ENCODE measurements at places on chromosomes 5 and 9.

DNA sequence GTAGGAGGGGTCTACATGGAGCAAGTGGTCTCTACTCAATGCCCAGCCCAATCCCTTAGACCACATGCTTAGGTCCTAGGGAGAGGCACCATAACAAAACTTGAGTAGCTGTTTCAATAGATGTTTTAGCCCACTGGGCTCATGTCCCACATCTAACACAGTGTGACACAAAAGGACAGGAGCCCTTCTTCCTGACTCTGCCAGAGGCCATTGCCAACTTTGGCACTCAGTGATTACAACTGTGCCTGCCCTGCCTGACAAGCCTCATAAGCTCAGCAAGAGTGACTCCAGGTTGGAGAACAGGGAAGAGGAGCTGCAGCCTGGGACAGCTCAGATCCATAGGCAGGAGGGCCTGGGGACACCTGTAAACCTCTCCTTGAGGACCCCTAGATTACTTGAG lies 230.8 kb downstream of the ENC1 start:
- no peak for DNase-seq

- no peak for DNase-seq
Observed at GRCh38 chr9:126480813-126481212, 132.9 kb upstream of the LMX1B start.

- no peak for DNase-seq
Observed at GRCh38 chr5:38888041-38888440, 42.2 kb downstream of the OSMR start.

DNA sequence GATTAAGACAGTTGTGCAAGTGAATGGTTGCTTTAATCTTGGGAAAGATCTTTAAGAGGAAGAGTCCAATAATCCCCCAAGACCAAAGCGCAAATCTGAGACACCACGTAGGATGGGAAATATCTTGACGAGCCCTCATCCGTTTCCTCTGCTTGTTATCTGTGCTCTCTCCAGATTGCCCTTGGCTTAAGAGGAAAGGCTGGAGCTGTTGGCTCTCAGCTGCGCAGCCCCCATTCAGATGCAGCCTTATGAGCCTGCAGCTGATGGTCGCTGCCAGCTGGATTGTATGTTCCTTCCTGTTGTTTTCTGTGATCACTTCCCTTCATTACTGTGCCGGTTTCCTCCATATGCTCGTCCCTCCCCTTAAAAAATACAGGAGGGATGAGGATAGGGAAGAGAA lies 47.7 kb downstream of the PWWP2A start:
- DNase-seq = no peak

- DNase-seq = no peak
Observed at GRCh38 chr5:58259685-58260152, 200.2 kb downstream of the PLK2 start.

DNA sequence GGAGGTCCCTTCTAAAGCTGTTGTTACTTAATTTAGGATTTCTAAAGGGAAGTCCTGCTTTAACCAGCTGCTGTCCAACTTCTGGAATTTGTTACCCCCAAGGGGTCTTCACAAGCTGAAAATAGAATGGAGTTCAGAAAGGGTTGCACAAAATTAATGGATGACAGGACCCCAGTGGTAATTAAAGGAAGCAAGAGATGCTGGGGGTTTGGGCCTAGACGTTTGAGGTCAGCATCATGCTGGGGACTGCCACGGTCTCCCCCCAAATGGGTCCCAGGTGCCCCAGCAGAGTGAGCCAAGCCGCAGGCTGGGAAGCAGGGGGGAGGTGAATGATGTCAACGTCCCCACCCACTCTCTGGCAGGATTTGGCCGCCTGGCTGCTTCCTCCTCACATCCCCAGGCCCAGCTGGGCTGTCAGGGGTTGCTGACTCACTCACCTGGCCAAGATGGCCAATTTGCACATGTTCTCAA lies 97.5 kb upstream of the ARAP3 start:
- no peak for DNase-seq
